Caki2 (cell line): ENCODE measurements at places on chromosomes 4 and X. TPM values are rescaled to one million over a fixed set of nuclear protein-coding genes. Genes with fewer than 3 reads are reported as not detected.

- DNase-seq = no peak
These were observed 16.5 kb downstream of the GAK start for GRCh38 chr4:915595-915994.

DNA sequence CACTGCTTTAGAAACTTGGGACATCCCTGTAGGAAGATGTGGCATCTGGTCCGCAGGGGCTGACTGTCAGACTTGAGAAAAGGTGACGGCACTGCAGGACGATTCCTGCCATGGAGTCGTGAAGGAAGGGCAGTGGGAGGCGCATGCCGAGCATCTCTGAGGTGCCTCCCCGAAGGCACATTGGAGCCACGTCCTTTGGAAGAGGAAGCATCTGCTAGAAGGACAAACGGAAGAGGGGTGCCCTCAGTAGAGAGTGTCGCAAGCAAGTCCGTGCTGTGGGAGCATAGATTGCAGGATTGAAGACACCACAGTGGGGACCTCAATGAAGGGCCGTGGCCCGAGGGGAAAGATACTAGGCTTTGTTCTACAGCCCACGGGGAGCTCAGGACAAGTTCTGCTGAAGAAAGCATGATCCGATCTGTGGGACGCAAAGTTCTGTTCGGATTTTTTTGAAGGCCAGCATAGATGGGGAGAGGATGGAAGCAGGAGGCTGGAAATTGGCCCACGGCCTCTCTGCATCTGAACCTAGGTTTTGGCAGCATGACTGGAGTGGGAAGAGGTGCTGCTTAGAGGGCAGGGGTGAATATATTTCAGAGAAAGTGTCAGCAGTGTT is 24.2 kb upstream of the HELT start:
- no peak for DNase-seq

- peak; percentile 79 for DNase-seq
These were observed 413.8 kb downstream of the FAT4 start for GRCh38 chr4:125728568-125728967.

DNA sequence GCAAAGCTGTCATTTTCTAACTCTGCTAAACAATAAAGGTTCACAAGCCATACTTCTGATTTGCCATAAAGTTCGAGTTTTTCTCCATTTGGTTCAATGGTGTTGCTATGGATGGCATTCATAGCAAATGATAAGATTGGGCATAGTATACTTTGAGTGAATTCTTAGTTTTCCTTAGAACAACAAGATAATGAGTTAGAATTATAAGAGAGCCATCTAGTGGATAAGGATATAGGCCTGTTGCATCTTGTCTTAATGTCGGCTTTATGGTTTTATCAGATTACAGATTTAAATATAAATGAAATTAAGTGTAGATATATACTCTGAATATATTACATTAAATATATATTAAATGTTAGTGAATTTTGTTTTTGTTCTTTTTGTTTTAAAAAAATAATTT is 644.6 kb downstream of the IL1RAPL1 start:
- no peak for DNase-seq

DNA sequence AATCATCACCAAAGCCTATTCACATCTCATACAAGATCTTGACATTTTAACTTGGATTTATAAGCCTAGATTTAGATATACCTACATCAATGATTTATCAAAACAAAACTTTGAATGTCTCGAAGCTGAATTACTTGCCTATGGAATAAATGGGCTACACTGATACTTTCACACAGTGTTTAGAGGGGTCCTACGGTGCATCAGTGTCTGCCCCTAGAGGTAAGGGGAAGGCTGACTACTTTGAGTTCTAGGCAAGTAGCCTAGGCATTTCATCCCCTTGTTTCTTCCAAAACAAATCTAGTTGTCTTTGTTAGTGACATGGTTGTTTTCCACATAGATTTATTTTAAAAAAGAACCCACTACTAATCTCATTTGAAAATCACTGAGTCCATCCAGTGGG is 158.1 kb upstream of the ATOH1 start:
- DNase-seq = no peak

Gene CLDN22
- total RNA-seq = not detected in 2 replicates

GRCh38 chrX:64894454-64895038 is 81.7 kb downstream of the ZC4H2 start:
- DNase-seq = no peak

Gene ZNF718
- 2.9 and 4.4 TPM in 2 replicates for total RNA-seq

DNA sequence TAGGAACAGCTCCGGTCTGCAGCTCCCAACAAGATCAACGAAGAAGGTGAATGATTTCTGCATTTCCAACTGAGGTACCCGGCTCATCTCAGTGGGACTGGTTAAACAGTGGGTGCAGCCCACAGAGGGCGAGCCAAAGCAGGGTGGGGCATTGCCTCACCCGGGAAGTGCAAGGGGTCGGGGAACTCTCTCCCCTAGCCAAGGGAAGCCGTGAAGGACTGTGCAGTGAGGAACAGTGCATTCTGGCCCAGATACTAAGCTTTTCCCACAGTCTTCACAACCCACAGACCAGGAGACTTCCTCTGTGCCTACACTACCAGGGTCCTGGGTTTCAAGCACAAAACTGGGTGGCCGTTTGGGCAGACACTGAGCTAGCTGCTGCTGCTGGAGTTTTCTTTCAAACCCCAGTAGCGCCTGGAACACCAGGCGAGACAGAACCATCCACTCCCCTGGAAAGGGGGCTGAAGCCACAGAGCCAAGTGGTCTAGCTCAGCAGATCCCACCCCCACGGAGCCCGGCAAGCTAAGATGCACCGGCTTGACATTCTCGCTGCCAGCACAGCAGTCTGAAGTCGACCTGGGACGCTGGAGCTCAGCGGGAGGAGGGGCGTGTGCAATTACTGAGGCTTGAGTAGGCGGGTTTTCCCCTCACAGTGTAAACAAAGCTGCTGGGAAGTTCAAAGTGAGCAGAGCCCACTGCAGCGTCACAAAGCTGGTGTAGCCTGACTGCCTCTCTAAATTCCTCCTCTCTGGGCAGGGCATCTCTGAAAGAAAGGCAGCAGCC is 84.6 kb downstream of the THOC2 start:
- peak; percentile 78 for DNase-seq

DNA sequence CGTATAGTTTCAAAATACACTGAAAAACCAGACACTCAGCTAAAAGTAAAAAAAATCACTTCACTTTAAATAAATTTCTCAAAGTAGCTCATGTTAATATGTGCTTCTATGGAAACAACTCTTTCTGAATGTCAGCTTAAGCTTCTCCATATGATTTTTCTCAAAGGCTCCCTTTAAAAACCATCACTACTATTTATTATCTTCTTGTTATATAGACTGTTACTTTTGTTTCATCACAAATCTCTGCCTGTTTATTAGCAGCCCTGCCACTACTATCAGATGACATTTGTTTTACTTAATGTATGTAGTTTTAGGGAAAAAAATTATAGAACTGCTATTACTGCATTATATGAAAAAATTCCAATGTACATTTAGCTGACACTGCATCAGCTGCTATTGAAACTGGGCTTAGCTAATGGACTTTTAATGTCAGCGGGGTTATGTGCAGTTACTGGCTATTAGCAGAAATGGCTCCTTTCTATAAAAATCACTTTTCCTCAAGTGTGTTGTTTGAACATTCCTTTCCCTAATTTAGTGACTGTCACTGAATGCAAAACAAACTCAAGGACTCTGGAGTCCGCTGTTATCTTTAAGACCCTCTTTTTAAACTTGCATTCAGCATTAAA is 10.8 kb downstream of the UNC5C start:
- no peak for DNase-seq

DNA sequence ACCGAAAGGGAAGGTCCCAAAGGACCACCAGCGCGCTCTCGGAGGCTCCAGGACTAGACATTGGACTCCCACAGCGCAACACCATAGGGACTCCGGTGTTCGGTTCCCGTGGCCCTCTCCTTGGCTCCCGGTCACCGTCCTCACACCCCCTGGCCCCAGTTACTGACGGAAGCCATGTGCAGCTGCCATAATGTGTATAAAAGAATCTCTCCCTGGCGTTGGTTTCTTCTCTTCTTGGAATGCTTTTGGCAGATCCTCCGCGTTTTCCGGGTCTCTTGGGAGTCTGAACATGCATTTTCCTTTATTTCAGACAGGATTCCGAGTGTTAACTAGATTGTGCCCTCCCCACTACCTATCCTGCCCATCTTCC is 69.8 kb downstream of the FBXO8 start:
- no peak for DNase-seq
